ENCODE measurements at places on chromosomes 7 and 10. TPM values are rescaled to one million over a fixed set of nuclear protein-coding genes. Genes with fewer than 3 reads are reported as not detected.
A peak's percentile ranks its signal among the peaks of the same experiment; 100 is the strongest.

DNA sequence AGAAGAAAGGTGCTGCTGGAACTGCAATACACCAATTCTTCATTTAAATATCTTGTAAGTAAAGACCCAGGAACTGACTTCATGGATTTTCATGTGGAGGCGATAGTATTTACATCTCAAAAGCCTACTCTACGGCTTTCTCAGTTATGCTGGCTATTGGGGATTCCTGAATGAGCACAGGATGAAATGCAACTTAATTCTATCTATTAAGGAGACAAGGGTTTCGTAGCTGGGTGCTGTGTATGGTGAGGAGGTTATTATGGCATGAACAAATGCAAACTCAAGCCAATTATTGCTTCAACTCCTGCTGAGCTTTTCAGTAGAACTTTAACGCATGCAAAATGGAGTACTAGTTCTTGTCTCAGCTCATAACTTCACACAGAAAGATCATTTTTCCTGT is 251.2 kb downstream of the SORCS1 start:
- no peak for DNase-seq

- DNase-seq, result no peak
Measured at GRCh38 chr7:71970725-71971124, 441.4 kb downstream of the CALN1 start.

DNA sequence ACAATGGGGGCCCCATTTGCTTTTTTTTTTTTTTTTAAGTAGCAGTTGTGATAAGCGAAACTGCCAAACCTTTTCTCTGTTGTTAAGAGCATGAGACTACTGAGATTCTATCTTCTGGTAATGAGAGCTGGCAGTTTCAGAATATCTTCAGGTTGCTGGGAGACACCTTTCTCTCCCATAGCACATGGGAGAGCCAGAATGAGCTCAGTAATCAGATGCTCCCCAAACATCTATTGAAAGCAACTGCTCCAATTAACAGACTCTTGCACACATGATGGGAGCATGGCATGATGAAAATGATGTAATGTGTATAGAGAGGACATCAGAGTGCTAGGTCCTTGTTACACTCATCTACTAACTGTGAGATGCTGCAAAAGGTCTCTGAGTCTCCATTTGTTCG is 18.8 kb downstream of the MYO3A start:
- no peak for DNase-seq

DNA sequence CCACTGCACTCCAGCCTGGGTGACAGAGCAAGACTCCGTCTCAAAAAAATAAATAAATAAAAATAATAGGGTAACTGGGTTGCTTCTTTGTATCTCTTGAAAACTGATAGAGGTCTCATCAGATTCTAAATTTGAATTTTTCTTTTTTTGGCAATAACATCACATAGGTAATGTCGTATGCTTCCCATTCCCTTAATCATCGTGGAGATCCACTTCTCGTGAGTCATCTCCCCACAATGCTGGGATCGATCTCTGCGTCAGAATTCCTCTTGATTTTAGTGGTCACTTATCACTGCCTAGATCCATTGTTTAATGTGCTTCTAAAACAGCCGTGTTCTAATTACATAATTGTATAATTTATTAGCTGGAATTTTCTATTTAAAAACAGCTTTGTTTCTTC is 70.5 kb upstream of the DNAJB6 start:
- no peak for DNase-seq

DNA sequence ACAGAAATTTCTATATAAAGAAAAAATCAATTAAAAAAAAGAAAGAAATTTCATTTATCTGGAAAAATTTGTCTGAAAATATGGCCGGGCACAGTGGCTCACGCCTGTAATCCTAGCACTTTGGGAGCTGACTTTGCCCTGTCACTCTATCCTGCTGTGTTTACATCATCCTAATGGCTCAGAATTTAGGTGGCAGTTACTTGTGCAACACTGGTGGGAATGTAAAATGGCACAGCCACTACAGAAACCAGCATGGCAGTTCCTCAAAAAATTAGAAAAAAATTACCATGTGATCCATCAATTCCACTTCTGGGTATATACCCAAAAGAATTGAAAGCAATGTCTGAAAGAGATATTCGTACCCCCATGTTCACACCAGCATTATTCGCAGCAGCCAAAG is 405.2 kb upstream of the AUTS2 start:
- DNase-seq, result no peak

DNA sequence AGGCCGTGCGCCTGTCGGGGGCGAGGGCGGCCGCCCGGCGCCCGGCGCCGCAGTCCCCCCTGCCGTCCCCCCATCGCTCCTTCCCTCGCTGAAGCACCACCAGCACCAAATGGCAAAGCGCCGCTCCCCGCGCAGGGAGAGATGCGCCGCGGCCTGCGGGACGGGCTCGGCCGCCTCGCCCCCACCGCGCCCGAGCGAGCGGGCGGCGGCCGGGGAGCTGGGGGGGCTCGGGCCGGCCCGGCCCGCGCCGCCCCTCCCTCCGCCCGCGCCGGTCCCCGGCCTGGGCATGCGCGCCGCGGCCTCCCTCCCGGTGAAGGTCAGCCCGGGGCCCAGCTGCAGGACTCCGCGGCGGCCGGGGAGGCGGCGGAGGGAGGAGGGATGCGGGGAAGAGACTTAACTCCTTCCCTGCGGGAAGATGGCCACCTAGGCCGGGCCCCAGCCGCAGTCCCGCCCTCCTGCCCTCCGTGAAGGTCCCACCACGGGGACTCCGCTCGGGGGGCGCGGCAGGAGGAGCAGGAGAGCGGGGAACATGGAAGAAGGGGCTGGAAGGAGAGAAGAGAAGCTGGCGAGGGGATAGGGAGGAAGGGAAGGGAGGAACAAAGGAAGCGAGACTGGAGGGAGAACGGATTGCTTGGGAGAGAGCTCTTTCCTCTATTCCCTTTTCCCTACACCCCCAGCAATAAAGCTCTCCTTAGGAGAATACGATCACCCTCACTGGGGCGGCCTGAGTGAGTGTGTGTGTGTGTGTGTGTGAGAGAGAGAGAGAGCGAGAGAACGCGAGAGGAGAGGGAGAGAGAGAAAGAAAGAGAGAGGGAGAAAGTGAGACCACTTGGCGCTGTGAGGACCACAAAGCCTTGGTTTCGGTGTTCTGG is 3.4 kb upstream of the SMARCD3 start:
- no peak for DNase-seq

- peak; percentile 48 for DNase-seq
Measured at GRCh38 chr7:27169658-27170425, 4.3 kb downstream of the HOXA10 start.

Gene CACNB2
- total RNA-seq, result 52.7 TPM

Gene CCL24
- total RNA-seq, result 25.4 TPM

Gene UCN3
- total RNA-seq, result 1.4 TPM

Gene GOLGA7B
- total RNA-seq, result 0.83 TPM

Gene LEP
- total RNA-seq, result 0.27 TPM

Gene HOXA5
- total RNA-seq, result 16.6 TPM
